ENCODE measurements at places on chromosomes 1 and 21. TPM values are rescaled to one million over a fixed set of nuclear protein-coding genes. Genes with fewer than 3 reads are reported as not detected.

- DNase-seq, result no peak
Measured at GRCh38 chr1:119007670-119008482, 19.7 kb upstream of the TBX15 start.

- no peak for DNase-seq
Measured at GRCh38 chr1:17582124-17582774, 42.8 kb downstream of the ARHGEF10L start.

GRCh38 chr1:190754666-190755065, 277.0 kb upstream of the BRINP3 start:
- DNase-seq, result no peak

- no peak for DNase-seq
Measured at GRCh38 chr1:223010582-223011504, 132.2 kb downstream of the TLR5 start.

DNA sequence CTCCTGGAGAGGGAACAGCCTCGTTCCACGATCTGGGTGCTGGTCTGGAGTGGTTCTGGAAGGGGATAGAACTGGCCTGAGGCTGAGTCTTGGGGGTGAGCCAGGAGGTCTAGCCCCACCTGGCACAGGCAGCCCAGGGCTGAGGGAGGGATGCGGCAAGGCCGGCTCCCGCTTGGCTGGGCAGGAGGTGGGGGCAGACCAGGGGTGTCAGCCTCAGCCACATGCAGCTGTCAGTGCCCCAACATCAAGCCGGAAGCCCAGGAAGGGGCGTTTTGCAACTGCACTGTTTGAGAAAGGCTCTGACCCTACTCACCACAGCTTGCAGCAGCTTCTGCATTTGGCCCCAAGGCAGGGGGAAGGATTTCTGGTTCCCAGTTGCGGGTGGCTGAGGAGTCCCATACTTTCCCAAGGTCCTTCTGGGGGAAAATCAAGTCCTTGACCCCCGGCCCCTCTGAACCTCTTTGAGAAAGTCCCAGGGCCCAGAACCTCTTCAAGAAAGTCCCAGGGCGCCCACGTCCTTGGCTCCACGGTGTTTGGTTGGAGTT, 2.0 kb downstream of the EFHD2 start:
- DNase-seq, result peak; percentile 56

GRCh38 chr21:15414057-15414456, 315.7 kb upstream of the USP25 start:
- DNase-seq, result no peak

DNA sequence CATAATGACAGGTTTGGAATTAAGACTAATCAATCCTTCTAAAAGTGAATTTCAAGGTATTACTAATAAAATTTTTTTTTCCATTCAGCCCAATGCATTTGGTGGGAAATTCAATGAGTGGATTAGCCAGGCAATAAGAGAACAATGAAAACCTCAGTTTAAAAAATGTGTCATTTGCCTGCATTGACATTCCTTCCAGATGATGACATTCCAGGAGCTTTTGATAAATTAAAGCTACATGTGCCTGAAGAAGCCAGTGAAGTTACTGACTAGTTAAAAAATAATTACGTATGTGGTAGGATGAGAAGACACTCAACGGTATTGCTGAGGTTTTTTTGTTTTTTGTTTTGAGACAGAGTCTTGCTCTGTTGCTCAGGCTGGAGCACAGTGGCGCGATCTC, 37.9 kb upstream of the RC3H1 start:
- no peak for DNase-seq

GRCh38 chr1:243943671-243944428, 93.8 kb upstream of the AKT3 start:
- DNase-seq, result no peak

DNA sequence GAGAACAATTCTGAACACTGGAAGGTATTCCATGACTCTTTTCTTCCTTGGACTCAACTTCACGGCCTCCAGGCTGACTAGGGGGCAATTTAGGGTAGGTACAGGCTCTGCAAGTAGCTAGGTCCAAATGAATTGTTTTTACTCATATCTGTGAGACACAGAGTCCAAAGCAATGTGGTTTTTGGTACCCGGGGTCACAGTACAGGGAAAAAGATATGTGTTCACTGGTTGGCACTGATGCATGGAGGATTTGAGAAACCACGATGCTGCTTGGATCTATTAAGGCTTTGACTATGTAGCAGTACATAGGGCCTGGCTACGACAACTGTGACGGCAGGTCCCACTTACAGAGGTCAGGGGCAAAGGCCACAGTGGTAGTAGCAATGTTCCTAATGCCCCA, 200.6 kb downstream of the DUSP10 start:
- DNase-seq, result no peak

GRCh38 chr1:59143133-59143487, 153.8 kb upstream of the FGGY start:
- no peak for DNase-seq

- DNase-seq, result no peak
Measured at GRCh38 chr1:244980605-244981004, 116.3 kb upstream of the HNRNPU start.

DNA sequence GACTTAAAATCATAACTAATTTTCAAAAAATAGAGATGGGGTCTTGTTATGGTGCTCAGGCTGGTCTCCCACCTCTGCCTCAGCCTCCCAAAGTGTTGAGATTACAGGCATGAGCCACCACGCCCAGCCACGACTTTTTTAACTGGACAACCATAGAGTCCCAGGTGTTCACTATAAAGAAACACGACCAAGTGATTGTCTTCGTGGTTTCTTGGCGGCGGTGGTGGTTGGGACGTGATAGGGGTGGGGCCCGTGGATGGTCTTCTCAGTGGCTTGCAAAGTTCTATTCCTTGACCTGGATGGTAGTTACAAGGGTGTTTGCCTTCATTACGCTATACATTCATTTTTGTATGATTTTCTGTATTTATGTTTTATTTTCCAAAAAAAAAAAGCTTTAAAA, 34.6 kb upstream of the COX20 start:
- no peak for DNase-seq

GRCh38 chr1:222711319-222712252, 705 bp downstream of the AIDA start:
- DNase-seq, result peak; percentile 57

- DNase-seq, result no peak
Measured at GRCh38 chr1:28126783-28127490, 38.5 kb upstream of the EYA3 start.

DNA sequence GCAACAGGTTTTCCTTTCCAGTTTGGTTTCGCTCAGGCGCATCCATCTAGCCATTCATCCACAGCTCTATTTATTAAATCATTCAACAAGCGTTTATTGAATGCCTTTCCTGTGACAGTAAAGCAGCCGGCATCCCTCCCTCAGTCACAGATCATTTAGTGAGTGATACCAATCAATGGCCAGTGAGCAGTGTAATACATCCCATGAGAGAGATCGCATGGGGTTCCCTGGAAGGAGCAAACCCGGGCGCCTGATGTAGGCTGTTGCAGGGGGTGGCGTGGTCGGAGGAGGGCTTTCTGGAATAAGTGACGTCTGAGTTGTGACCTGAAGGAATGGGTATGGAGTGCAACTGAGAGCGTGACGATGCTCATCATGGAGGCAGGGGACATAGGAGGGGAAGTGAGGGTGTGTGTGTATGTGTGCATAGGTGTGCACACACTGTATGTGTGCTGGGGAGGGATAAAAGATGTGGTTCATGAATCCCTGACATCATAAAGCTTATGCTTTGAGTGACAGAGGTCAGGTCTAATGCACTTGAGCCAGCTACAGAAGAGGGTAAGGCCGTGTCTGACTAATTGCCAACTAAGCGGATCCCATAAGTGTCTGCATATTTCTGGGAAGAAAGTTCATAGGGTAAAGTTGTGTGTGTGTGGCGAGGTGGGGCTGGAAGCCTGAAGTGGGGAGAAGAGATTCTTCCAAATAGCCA, 6.6 kb downstream of the FCMR start:
- DNase-seq, result no peak

DNA sequence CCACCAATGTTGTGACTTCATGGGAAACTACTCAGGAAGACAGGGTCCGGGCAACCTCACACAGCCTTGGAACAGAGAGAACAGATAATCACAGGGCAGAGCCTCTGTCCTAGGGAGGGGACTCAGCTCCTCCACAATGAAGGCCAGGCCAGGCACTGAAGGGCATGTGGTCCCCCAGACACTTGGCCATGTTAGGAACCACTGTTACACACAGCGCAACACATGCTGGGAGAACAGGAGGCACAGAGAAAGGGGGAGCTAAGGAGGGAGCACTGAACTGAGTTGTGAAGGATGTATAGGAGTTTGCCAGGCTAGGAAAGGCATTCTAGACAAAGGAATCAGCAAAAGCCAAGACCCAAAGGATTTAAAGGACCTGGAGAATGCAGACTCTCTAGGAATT, 127.6 kb downstream of the DMRTB1 start:
- DNase-seq, result no peak

GRCh38 chr1:86470859-86471258, 2.1 kb downstream of the CLCA1 start:
- DNase-seq, result no peak

DNA sequence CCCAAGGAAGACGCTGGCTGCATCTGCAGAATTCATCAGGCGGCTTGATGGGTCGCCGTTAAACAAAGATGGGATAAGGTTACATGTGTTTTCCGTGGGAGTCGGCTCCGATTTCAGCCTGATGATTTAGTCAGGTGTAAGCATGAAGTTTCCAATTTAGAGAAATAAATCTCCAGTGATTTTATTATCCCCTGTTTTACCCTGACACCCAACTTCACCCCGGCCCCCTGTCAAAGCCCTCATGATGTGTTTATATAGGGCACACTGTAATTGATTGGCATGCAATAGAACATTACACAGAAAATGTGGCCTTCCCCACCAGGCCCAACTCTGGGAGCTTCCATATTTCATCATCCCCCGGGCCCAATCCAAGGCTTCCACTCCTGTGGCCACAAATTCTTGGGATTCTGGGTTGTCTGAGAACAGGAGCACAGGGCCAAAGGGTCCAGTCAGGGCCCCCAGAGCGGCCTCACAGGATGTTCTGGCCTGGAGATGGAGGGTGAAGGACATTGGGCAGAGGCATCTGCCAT, 72.5 kb downstream of the FOXD2 start:
- no peak for DNase-seq

DNA sequence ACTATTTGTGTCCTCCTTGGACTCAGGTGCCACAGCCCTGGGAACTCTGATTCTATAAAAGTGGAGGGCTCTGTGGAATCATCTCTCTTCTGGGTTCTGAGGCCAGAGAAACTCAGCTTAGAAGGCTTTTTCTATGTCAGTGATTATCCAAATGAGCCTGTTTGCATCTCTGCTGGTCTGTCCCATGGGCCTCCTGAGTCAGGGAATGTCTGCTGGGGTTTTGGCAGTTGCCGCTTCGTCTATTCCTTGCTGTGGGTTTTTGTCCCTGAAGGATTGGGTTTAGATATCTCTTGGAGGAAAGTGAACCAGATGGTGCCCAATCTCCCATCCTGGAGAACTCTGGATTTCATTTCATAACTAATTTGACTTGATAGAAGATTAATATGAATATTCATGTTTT, 297.6 kb downstream of the HHAT start:
- DNase-seq, result no peak

DNA sequence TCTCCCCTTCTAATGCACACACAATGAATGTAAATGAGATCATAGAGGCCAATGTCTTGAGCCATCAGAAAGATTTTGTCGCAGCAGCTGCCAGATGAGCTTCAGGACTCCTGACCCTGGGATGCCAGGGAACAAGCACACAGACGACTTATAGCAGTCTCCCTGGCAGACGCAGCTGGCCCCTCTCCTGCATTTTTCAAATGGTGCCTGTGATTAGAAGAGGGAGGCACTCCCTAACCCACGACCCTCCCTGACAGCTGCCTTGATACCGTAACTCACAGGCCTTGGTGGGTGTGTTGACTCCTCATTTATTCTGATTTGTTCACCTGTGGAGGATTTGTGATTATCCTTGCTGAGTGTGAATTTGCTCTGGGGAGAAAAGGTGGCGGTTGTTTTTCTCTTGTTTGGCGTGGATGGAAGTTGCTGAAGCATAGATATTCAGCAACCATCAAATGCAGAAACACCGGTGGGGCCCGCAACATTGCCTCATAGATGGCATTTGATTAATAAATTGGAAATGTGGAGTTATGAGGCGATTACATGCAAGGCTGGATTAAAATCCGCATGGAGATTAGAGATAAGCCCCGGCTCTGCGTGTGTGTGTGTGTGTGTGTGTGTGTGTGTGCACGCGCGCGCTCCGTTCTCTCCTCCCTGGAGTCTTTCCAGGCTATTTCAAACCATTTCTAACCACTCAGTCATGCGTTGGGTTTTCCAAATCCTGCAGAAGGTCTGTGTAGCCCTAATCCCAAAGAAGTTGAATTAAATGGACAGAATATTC, 2.1 kb upstream of the RD3 start:
- no peak for DNase-seq

- DNase-seq, result no peak
Measured at GRCh38 chr1:88985692-88986091, 6.7 kb downstream of the KYAT3 start.

GRCh38 chr1:54945393-54945936, 35.0 kb upstream of the TMEM61 start:
- DNase-seq, result no peak

GRCh38 chr1:33905241-33905640, 41.4 kb downstream of the HMGB4 start:
- no peak for DNase-seq

DNA sequence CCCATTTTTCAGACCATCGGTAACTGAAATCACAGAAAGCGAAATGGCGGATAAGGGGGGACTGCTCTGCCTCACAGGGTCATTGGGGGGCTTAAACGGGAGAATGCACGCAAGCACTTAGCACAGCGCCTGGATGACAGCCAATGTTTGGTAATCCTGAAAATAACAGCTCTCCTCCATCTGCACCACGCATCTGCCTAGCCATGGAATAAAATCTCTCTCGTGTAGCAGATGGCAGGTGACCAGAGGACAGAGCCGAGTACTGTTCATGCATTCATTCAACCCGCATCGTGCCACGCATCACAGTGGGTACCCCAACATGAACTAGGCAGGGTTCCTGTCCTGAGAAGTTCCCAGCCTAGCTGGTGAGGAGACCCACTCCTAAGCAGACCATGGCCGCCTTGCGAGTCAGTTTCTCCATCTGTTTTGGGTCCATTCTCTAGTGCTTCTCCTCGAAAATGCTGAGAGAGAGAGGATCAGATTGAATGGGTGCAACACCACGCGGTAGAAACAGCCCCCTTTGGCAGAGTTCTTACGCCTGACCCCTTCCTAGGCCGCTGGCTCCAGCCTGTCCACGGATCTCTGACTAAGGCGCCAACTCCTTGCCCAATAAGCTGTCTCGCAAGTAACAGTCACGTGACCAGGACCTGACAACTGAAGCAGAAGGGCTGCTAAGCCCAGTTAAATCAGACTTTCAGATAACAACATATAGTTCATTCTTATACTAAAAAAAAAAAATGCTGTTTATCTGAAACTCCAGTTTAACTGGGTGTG, 7.3 kb downstream of the SLC1A7 start:
- DNase-seq, result no peak

- no peak for DNase-seq
Measured at GRCh38 chr1:229001467-229002011, 266.3 kb downstream of the RHOU start.

VHLL gene
- not detected for total RNA-seq

CADM3 gene
- total RNA-seq, result 3.7 TPM

KIRREL1 gene
- total RNA-seq, result 7.3 TPM

MYOM3 gene
- 440 TPM for total RNA-seq

TFF2 gene
- not detected for total RNA-seq

SPATA1 gene
- 0.66 TPM for total RNA-seq

RSPO1 gene
- not detected for total RNA-seq

ATP1A4 gene
- total RNA-seq, result 0.11 TPM

ILDR2 gene
- total RNA-seq, result 3.6 TPM

AMY1B gene
- not detected for total RNA-seq

ESRRG gene
- total RNA-seq, result 58.5 TPM

Data from left ventricle myocardium inferior (tissue), 1 donor.